ENCODE measurements at places on chromosomes 6 and 20.

DNA sequence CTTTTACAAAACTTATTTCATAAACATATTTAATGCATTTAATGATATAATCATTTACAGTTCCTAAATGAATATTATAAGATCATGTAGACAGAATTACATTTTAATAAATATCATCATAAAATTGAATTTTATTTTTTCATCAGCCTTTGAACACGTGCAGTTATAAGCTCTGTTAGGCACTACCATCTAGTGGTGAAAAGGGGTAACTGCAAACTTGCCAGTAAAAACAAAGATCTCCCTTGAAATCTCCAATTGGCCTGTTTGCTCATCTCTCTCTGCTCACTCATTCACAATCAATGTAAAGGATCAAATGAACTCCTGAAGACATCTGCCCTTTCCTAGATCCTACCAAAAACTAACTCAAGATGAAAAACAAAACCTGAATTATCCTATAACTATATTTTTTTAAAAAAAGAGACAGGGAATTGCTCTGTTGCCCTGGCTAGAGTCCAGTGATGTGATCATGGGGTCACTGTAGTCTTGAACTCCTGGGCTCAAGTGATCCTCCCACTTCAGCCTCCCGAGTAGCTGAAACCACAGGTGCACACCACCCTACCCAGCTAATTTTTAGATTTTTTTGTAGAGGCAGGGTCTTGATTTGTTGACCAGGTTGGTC is 31.7 kb downstream of the SAMHD1 start:
- DNase-seq: peak; percentile 46

DNA sequence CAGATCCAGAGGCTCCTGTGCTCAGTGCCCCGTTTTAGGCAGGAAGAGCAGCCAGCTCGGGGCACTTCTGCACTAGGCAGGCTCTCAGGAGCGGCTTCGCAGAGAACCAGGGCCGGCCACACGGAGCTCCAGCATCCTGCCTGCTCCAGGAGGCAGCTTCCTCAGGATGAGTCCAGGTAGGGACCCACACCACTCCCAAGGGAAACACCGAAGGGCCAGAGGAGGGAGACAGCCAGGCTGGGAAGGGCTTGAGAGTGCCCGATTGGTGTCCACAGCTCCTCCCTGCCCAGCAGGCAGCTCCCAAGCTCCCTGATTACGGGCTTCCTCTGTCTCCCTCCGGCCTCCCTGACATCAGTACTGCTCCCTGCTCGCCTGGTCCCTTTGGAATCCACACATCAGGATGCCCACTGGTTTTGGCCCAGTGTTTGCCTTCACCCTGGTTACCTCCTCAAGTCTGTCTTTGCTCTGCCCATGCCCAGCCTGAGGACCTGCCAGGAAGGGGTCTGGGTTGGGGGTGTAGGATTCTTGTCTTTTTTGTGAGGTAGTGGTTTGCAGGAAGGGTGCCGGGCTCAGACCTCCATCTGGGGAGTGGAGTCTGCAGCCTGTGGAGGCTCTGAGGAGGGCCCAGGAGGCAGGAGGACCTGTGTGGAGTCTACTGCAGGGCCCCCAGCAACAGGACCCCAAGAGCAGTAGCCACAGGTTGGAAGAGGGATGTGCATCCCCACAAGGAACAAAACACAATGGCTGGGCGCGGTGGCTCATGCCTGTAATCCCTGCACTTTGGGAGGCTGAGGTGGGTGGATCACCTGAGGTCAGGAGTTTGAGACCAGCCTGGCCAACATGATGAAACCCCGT is 11.2 kb upstream of the PYGB start:
- no peak for DNase-seq

GRCh38 chr20:605237-605636 is 4.9 kb downstream of the TCF15 start:
- DNase-seq: no peak

DNA sequence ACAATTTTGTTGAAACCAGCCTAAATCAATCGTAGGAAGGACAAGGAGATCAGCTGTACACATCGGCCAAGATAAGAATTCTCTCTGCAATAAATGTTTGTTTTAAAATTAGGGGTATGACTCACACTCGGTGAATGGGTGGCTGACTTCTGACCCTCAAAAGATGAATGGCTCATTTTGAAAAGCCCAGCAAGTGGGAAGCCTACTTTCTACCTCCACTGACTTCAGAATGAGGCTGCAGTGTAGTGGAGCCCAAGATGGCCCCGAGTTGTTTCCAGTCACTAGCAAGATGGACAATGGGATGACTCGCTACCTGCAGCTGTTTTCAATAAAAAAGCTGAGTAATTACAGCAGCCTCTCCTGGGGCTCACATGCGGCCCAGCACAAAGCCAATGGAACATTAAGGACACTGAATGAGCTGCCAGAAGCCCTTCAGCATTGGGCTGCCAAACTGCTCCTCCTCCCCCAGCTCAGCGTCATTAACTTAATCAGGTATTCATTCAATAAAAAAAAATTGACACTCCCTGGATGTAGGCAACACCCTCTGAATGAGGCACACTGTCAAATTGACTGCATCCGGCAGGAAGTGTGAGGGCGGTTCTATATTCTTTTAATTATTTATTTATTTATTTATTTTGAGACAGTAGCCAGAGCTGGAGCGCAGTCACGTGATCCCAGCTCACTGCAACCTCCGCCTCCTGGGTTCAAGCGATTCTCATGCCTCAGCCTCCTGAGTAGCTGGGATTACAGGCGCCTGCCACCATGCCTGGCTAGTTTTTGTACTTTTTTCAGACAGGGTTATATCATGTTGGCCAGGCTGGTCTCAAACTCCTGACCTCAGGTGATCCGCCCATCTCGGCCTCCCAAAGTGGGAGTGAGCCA is 107.3 kb downstream of the GMPR start:
- DNase-seq: no peak

Measured in effector memory CD8-positive, alpha-beta T cell (primary cell).